Esophagus squamous epithelium (tissue), 5 donors: ENCODE measurements at places on chromosomes 2 and 18. TPM values are rescaled to one million over a fixed set of nuclear protein-coding genes. Genes with fewer than 3 reads are reported as not detected.

The PSME4 gene
- total RNA-seq, result 58.9 TPM

- DNase-seq, result no peak
These were observed 125.0 kb downstream of the NFATC1 start for GRCh38 chr18:79520478-79521390.

DNA sequence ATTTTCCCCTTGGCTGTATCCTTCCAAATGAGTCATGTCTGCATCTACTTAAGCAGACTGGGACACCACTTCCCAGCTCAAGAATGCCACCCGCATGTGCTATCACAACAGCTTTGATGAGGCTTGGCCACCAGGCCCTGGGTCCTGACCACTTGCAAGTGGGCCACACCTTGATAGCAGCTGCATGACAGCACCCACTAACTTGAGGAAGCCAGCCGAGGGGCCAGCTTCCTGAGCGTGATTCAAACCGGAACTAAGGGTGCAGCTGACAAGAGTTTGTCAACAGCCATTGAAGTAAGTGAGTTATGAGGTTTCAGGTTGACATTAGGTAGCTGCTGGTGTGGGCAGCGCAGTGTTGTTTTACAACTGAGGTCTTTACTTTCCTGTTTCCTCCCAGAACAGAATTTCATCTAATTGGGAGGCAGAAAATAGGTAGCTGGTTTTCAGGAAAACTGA, 54.4 kb downstream of the EPHA4 start:
- no peak for DNase-seq

- no peak for DNase-seq
These were observed 34.1 kb downstream of the TRABD2A start for GRCh38 chr2:84846741-84847142.

- DNase-seq, result no peak
These were observed 377.8 kb downstream of the LRATD1 start for GRCh38 chr2:15010346-15010745.

The M1AP gene
- not detected for total RNA-seq

DNA sequence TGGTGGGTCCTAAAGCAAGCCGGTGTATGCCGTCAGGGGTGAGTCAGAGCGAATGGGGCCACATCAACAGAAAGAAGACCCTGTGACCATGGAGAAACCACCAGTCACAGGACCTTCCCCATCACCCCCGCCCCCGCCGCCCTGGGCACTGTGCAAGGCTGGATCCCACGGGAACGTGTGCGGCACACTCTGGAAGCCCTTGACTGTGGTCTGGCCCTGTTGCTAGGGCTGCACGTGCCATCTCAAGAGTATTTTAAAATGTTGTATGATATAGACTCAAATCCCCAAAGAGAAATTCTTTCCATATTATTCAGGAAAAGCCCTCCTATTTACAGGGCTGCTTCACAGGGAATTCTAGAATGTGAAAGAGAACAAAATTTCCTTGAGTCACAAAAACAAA, 174.8 kb downstream of the BCL2 start:
- no peak for DNase-seq

DNA sequence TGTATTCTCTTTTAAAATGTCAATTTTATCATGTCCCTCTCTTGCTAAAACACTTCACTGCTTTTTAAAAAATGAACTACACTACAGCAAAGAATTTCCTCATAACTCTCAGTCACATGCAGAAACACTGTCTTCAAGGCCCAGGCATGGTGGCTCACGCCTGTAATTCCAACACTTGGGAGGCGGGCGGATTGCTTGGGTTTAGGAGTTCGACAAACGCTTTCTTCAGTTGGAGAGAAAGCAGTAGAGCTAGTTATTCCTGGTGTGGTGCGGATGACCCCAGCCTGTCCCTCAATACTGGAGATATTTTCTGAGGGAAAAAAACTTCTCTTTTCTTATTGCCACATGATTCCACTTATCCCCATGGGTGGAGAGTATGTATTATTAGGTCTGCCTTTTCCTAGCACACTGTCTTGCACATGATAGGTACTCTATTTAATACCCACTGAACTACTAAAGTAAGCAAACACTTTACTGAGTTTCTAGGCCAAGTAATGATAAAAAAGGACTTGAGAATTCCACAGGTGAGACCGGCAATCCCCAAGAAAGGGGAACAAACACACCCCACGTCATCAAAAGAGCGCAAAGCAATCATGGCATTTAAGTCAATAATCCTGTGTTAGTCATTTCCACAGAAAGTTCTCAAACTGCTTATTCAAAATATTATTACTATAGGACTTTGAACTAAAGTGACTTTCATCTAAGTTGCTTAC, 77.1 kb downstream of the SPIRE1 start:
- DNase-seq, result no peak

DNA sequence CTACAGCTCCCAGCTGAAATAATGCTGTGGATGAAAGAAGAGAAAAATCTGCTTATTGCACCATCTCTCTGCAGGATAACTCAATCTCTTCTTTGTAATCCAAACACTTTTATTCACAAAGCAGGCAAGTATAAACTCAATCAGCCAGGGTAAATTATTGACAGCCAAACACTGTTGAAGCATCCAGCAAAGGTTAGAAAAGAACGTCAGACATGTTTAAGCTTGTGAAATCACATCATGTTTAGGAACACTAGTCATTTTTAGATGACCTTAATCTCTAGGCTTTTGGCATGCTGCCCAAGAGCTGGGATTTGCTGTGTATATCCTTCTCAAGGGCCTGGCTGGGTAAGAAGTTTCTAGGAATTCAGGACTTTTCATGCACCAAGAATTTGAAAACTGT, 1148.1 kb upstream of the FANCL start:
- no peak for DNase-seq

GRCh38 chr2:118112771-118113334, 24.6 kb downstream of the INSIG2 start:
- no peak for DNase-seq

DNA sequence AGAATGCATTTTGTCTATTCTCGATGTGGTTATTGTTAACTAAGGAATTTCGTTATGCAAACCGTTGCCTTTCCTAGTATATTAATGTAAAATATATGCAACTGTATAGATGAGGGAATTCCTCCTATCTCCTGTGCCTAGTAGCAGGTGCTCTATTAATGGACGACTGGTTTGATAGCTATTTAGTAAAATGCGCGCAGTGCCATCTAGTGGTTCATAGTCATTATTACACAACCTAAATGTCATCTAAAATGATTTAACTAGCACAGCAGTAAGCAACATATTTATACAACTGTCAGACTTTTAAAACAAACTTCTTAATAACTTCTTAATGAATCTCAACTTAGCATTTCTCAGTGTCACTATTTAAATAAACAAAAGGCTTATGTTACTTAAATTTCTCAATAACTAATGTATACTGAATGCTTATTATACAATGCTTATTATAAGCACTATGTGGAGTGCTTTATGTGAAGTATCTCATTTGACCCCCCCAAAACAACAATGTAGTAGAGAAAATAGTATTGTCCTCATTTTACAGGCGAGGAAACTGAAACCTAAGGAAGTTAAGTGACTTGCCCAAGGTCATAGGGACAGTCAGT, 77.9 kb downstream of the DTNA start:
- DNase-seq, result no peak

- no peak for DNase-seq
These were observed 491 bp downstream of the L3MBTL4 start for GRCh38 chr18:6414118-6414722.

The LYPD6B gene
- 8.7 TPM for total RNA-seq

The MLPH gene
- total RNA-seq, result 4.7 TPM

The RAMP1 gene
- 11.3 TPM for total RNA-seq

DNA sequence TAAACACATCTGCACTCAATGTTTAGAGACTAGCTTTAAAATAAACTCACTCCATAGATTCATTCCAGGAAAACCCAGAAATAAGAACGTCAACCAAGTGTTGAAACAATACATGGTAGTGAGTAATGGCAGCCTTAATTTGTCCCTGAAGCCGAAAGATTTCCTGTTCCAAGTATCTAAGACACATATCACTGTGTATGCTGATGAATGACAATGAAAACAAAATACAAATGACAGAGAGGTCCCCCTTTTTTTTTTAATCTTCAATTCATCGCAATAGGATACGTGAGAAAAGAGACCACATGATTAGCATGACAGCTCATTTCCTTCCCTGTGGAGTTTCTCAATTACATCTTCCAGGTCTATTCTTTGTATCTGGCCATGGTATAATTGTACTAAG, 160.5 kb upstream of the STK17B start:
- no peak for DNase-seq

- DNase-seq, result no peak
These were observed 36.5 kb downstream of the RHOB start for GRCh38 chr2:20483194-20483895.

DNA sequence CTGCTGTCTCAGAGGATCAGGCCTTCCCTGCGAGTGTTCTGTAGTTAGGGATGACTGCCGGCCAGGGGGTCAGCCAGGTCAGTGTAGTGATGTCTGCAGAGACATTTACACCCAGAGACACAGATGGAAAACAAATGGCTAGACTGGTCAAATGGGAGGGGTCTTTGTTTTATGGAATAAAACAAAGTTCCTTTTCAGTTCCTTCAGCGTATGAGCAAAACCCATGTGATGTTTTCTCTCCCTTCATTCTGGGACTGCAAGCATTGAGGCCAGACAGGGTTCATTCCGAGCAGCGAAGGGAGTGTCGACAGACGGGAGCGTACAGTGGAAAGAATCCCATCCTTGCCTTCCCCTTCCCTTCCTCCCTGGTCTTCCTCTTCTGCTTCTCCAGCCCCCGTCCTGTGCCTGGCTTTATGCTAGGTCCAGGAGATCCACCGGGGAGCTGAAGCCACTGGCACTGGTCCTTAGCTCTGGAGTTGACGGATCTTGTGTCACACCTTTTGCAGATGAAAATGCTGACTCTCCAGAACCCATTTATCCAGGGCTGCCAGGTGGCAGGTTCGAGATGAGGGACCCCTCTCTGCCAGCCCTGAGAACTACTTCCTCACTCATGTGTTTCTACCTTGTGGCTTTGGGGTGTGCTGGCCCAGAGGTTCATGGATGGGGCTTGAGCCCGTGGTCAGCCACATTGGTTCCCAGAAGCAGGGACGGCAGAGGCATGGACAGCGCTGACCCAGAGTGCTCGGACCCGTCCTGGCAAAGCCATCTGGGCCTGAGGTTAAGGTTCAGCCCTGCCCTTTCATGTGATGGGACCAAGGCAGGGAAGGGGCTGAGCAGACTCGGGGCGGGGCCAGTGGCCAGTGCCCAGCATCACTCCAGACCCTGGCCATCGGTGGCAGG, 24.2 kb downstream of the ITGB1BP1 start:
- no peak for DNase-seq

- no peak for DNase-seq
These were observed 89.6 kb downstream of the TPO start for GRCh38 chr2:1502891-1503304.

The C2orf72 gene
- not detected for total RNA-seq

GRCh38 chr2:229340086-229340760, 69.1 kb upstream of the PID1 start:
- no peak for DNase-seq

- DNase-seq, result no peak
These were observed 2.8 kb upstream of the LRRFIP1 start for GRCh38 chr2:237624565-237624964.

DNA sequence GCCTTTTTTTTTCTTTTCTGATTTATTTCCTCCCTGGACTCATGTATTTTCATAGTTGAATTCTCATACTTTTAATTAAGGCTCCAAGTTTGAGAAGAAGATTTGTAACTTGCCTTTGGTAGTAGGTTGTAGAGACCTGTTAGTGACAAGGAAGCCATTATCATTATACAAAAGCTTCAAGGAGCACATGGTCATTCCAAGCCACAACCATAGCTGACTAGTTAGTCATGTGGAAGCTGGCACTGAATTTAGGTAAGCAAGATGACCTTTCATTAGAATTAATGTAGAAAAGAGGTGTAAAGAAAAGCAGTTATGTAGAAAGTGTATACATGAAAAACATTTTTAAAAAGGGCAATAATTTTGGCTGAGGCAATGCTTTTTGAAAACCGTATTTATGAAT, 89.7 kb downstream of the LRP1B start:
- DNase-seq, result no peak

GRCh38 chr2:132991471-132992045, 321.6 kb upstream of the LYPD1 start:
- DNase-seq, result no peak

DNA sequence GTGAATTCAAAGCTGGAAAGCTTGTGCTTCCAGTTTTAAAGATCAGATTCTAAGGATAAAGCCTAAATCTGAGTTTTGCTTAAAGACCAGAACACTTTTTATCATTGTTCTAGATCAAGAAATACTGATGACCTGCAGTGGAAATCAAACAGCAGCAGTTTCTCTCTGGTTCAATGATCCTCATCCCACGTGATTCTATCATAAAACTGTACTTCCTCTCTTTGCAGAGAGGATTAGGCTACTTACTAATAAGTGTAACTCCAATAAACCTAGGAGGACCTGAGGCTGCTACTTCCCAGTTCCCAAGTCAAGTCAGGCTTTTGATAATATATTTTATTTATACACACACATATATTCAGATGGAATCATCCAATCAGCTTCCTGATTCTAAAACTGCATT, 81.9 kb downstream of the TCF4 start:
- DNase-seq, result no peak

The LINC00305 gene
- total RNA-seq, result not detected

The NEU2 gene
- not detected for total RNA-seq

The HOXD1 gene
- total RNA-seq, result not detected

GRCh38 chr2:160509016-160509415, 15.4 kb upstream of the RBMS1 start:
- DNase-seq, result no peak
